Globus pallidus (tissue), 1 donor: ENCODE measurements at places on chromosomes 1 and 21.

- DNase-seq: no peak
Measured at GRCh38 chr1:228277491-228278431, 69.9 kb downstream of the OBSCN start.

DNA sequence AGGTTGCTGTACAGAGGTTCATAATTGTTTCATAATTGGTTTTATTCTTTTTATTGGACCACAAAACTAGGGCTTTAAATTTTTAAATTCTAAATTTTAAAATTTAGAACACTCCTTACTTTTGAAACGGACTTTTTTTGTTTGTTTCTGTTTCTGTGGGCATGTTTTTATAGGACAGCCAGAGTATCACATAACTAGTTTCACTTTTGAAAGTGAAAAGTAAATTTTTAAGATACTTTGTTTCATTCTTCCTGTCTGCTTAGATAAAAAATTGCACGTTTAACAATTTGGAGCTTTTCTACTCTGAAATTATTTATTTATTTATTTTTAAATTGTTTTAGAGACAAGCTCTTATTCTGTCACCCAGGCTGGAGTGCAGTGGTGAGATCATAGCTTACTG is 29.7 kb downstream of the MDM4 start:
- no peak for DNase-seq

GRCh38 chr1:167794043-167794442 is 72.3 kb downstream of the MPZL1 start:
- DNase-seq: no peak

DNA sequence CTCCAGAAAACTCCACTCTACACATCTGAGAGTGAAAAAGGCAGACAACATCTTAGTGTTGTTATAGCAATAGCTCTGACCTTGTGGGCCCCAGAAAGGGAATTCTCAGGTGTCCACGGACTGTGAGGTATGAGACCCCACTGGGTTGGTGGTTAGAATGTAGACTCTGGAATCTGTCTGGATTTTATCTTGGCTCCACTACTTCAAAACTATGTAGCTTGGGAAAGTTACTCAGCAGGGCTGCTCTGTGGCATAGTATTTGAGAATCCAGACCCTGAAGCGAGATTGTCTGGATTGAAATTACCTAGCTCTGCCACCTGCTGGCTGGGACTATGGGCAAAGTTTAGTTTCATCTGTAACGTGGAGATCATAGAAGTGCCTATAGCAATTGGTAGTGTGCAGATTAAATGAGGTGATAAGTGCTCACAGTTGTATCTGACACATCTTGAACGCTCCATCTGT is 25.8 kb downstream of the PRDM2 start:
- no peak for DNase-seq

DNA sequence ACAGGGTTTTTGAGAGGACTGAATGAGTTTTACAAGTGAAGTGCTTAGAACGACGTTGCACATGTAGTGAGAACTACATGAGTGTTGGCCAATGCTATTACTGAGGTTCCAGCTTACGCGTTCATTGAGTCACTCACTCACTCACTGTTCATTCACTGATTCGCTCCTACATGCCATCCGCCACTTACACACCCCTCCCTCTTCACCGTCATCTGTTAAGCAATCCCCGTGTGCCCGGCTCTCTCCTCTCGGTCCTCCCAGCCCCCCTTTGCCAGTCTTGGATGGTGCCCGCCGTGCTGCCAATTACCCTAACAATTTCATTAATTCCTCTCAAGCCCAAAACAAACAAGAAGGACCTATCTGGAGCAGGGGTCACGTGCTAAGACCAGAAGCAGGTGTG is 27.3 kb upstream of the EPHA2 start:
- no peak for DNase-seq
